ENCODE measurements at places on chromosomes 6 and 20.
A peak's percentile ranks its signal among the peaks of the same experiment; 100 is the strongest.

DNA sequence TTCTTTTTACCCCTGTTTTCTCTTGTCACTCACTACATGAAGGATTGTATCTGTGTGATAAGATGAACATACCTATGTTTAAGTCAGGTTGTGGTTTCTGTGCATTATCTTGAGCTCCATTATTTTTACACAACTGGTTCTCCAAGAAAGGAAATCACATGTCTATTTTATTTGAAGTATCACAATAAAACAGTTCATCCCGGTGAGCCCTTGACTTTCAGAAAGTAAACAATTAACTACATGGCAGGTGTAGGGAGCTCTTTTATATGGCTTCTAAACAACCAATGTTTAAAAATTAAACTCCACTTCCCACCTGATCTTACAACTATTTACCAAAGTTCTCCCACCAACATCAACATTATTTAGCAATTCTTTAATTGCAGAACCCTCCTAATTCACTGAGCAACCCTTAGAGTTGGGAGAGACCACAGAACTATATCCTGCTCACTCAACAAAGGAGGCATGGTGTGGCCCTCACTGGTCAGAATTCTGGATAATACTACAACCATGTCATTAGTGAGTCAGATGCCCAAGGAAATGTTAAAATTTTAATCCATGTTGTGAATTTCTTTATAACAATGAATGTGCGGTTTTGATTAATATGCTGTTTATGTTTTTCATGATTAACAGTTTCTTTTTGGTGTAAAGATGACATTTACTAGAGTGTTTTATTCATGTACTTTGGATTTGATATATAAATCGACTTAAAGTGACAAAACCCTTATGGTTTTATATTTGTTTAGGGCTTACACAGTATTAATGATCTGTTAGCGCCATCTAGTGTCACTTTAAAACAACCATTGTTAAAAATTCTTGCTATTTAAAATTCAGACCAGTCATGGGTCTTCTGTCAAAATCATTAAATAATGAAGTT, 50.0 kb upstream of the SCGN start:
- no peak for DNase-seq

DNA sequence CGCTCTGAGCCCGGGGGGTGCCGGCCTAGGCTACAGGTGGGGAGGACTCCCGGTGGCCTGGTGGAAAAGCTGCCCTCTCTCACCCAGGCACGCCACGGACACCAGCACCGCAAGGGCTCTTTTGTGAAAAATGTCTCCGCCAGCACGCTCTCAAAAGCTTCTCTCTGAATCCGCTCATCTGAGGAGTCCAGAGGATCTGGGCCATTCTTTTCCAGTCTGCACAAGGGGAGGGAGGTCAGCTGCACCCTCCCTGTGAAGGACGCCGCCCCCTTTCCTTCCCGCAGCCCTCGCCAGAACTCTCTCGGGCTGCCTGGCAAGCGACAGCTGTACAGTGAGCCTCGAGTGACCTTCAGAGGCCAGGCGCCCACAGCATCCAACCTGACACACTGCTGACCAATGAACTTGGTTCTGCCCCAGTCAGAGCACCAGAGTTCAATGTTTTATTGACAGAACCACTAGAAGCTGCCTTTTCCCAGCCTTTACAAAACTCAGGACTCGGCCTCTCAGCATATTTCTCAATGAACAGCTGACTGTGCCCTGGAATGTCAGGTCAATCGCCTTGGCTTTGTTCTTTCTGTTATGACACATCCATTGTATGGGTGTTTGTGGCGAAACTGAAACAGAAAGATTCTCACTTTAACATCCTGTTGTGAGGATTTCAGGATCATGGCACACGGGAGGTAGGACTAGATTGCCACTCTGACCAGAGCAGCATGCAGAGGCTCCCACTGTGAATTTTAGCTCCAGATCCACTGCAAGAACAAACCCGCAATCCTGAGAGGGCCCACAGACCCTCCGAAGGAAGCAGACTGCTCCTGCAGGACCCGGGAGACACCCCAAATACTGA, 26.7 kb downstream of the SERPINB9 start:
- no peak for DNase-seq

DNA sequence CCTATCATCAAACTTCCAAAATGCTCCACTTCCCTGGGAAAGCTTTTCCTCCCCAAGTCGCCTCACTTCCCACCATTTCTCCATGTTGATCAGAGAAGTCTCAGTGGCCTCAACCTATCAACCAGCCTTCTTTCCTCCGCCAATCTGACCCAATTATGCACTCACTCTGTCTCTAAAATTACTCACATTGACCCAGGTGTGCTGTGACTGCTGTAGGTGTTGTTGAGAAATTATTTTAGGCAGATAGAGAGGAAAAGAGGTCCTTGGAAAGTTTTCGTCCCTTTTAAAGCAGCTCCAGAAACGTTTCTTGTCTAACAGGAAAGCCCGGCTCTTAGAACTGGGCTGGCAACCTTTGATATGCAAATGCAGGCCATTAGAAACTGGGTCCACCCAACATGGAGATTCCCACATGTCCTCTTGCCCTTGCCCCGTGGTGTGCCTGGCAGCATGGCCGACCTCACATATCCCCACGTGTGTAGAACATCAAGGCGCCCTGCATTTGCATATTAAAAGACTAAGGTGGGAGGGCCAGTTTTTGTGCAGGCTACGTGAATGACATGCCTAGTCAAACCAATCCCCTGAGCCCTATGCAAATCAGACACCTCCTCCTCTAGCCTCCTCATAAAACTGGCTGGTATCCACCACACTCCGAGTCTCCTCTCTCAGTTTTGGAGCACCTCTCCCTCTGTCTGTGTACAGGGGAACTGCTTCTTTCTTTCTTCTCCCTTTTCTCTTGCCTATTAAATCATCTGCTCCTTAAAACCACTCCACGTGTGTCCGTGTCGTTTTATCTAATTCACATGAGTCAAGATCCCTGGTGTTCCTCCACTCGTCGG, 12.9 kb downstream of the IPCEF1 start:
- DNase-seq: no peak

DNA sequence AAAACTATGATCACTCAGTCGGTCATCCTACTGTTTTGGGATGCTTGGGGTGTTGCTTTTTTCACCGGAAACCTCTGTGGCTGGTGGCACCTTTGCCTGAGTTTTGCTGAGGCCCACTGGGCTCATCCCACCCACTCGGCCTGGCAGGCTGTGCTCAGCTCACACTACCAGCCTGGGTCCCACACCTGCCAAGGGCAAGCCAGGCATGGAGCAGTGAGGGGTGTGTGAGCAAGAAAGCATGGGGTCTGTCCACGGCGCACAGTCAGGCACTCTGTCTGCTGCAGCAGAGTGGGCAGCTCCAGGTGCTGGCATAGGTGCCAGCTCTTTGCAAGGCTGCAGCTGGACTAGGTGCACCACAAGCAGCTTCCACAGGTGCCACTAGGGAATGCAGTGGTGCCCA, 91.7 kb downstream of the TBXT start:
- DNase-seq: no peak

DNA sequence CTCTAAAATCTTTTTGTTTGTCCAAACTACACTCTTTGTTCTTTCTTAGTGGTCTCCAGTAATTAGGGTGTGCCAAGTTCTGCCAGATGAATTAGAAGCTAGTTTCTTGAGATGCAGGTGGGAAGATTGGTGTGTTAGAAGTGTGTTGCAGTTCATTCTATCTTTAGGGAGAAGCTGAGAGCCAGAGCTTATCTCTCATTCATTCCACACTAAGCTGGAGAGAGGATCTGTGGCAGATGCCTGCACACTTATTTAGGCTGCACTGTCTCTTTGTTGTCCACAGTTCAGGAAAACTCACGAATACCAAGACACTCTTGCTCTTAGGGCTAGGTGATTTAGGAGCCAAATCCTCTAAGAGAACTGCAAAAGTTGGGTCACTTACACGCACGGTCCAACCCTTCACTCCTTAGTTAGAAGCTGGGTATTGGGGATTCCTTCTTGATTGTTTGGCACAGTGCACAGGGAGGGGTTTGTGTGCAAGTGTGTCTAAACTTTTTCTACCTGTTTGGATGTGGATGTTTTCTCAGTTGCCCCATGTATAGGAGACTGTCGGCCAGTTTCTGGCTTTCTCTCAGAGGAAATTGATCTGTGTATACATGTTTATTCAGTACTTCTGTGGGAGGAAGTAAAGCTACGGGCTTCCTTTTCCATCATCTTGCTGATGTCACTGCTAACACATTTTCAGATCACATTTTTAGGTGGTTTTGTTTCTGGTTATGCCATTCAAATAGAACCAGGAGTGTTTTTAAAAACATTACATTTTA, 49.5 kb downstream of the SMAP1 start:
- DNase-seq: peak; percentile 10

DNA sequence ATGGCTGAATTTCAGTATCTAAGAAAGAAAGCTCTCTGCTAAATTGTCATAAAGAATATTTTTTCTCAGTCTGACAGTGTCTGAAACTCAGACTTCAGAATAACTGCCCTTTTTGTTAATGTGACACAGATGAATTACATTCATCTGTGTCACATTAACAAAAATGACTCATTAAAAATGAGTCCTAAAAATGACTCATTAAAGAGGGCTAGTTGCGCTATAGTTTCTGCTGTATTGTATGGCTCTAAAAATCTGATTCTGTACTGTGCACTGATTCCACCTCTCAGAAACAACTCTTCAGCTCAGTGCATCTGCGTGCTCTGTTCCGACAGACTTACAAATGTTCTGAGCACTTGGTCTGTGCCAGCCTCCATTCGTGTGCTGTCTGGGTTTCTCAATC, 15.0 kb downstream of the RNF114 start:
- DNase-seq: peak; percentile 10

- DNase-seq: no peak
These were observed 17.8 kb upstream of the MAP1LC3A start for GRCh38 chr20:34540596-34541263.

- DNase-seq: no peak
These were observed 201.8 kb downstream of the SASH1 start for GRCh38 chr6:148544421-148544820.

DNA sequence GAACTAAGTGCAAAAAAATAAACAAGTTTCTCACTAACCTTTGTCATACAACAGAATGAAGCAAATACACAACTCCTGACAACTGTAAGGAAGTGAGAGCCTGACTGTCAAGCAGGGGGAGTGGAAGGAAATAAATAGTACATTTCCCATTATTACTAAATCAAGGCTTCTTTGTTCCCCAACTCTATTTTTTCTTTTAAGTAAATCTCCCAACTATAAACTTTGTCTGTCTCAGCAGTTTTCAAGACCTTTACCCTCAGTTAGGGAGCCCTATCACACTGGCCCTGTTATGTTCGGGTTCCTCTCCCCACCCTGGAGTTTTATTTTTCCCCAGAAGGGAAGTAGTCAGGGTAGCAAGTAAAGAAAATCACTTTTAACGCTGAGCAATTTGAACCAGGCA, 24.1 kb upstream of the IPCEF1 start:
- no peak for DNase-seq

- DNase-seq: no peak
These were observed 83.9 kb upstream of the DUSP22 start for GRCh38 chr6:208364-208763.

DNA sequence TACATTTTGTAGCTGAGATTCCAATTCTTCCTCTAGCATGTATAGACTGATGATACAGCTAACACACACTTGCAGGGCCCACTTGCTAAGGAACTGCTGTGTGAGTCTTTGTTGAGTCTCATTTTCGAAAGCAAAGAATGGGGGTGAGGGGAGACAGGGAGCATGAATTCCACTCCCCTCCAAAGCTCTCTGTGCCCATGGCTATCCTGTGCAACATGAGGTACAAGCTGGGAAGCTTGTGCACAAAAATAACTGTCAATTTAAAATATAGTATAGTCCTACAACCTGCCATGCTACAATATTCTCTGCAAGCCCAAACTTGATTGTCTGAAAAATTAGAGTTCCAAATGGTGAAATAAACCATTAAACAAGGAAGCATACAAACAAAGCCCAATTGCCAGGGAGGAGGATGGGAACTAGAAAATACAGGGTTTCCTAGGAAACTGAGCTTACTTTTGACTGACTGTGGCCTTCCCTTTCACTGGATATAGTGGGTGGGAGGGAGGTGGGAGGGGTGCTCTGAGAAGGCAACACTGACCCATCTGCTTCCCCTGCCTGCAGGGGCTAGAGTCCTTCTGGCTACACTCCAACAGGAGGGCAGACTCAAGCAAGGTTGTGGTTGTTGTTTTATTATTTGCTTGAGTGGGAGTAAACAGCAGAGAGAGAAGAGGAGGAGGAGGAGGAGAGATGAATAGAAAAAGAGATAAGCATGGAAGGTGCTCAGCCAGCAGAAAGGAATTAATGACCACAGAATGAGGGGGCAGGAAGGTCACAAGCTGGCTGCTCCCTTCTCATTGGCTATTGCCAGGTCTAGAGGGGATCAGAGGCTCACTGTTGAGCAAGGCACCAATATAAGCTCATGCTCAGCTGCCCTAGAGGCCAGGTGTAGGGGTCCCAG, 84.6 kb downstream of the FYN start:
- DNase-seq: no peak

- DNase-seq: no peak
These were observed 109.6 kb upstream of the MAP3K4 start for GRCh38 chr6:160882006-160882405.

GRCh38 chr6:105994118-105994590, 92.0 kb upstream of the PRDM1 start:
- DNase-seq: peak; percentile 19

DNA sequence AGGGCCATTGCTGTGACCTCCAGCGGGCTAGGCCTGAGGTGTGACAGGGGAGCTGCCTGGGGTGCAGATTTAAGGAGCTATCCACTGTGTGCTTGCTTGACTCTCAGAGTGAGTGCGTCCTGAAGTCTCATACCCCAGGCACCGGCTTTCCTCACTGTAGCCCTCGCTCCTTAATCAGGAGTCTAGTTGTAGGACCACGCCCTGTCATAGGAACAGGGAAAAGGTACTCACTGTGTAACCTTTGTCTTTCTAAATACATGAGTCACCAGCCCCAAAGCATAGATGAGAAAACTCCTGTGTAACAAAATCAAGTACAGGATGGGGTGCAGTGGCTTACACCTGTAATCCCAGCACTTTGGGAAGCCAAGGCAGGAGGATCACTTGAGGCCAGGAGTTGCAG, 141.7 kb downstream of the TMEM242 start:
- no peak for DNase-seq

GRCh38 chr6:68901044-68901443, 266.0 kb downstream of the ADGRB3 start:
- DNase-seq: no peak

DNA sequence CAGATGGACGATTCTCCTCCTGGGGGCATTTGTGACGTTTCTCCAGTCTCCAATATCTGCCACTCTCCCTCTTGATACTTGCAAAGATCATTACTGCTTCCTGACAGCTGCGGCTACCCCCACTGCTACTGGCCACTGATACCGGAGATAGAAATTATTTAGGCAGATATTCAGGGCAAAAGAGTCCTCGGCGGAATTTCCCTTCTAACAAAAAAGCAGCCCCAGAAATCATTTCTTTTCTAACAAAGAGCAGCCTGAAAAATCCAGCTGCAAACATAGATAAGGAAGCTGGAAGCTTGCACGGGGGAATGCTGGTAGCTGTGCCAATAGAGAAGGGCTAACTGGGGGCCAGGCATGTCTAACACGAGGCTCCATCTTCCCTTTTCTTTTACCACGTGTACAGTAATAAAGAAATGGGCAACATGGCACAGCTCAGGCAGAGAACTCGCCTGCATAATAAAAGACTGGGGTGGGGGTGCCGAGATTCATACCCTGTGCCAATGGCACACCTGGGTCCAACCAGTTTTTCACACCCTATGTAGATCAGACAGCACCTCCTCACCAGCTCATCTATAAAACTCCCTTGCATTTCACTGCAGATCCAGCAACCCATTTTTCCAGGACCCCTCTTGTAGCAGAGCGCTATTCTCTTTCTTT, 6.1 kb downstream of the TP53RK start:
- DNase-seq: no peak
